Coronary artery (tissue), 2 donors: ENCODE measurements at places on chromosomes 5 and 9.

DNA sequence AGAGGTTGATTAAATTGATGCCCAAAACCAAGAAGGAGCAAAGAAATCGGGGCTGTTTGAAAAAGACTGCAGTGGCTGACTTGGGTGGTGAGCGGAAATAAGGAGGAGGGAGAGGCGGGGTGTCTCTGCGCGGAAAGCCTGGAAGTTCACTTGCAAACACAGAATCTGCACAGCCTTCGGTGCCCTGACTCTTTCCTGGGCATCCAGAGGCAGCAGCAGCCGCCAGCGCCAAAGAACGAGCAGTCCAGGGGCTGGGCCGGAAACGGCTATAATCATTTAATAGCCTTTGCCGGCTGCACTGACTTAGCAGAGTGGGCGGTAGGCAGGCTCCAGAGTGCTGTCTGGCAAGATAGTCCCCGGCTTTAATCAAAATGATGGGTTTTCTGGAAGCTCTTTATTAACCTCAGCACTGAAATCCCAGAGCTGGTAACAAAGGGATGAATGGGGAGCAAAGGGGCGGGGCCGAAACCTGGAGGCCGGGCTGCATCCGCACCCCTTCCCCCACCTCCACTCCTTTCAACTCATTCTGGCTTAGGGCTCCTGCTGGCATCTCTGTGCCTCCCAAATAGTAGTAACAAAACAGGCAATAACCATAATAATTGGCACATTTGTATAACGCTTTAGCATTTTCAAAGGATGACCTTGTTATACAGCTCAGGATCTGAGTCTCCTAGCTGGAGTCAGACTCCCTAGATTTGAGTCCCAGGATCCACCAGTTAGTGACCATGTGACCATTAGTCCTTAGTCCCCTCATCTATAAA, 35.7 kb downstream of the PCDHAC2 start:
- DNase-seq, result no peak

DNA sequence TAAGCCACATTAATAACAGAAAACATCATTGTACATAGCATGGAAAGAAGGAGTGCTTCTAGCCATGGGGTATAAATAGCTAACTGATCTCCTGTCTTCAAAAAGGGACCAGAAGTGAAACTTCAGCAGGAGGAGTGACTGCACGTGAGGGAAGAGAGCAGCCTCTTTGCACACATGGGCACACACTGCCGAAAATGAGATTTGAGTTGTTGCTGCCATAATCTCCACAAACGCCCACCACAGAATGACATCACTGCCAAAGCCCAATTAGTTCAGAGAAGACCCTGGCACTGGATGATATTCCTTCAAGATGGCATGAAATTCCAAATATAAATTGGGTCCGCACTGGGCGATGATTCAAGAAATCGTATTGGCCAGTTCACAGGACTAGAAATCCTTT, 238.9 kb upstream of the NR4A3 start:
- DNase-seq, result no peak

GRCh38 chr9:136847826-136848392, 1.3 kb upstream of the PHPT1 start:
- peak; percentile 93 for DNase-seq

DNA sequence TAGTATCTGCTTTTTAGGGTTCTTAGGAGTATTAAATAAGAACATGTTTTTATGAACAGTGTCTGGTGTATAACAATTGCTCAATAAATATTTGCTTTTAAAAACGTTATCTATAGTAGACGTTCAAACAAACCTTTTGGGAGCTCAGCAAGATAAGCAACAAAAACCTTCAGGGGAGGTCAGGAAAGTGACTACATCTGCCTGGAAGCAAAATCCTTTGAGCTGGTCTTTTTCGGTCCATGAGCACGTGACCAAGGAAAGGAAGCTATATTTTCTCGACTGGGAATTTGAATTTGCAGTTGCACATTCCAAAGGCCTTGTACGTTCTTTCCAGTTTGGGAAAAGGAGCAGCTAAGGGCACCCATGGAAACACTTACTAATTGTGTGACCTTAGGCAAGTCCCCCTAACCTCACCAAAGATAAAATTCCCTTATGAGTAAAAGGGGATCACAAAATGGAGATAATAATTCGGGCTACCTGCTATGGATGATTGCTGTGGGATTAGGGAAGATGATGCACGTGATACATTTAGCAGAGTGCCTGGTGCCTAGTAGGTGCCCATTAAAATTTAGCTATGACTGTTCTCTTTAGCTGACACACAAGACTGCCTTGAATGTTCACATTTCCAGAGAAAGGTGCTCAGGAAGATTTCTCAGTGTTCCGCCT, 45.4 kb downstream of the PTTG1 start:
- DNase-seq, result no peak
